ENCODE measurements at places on chromosomes 4 and X. TPM values are rescaled to one million over a fixed set of nuclear protein-coding genes. Genes with fewer than 3 reads are reported as not detected.

The SOWAHD gene
- 0.51 TPM for total RNA-seq

DNA sequence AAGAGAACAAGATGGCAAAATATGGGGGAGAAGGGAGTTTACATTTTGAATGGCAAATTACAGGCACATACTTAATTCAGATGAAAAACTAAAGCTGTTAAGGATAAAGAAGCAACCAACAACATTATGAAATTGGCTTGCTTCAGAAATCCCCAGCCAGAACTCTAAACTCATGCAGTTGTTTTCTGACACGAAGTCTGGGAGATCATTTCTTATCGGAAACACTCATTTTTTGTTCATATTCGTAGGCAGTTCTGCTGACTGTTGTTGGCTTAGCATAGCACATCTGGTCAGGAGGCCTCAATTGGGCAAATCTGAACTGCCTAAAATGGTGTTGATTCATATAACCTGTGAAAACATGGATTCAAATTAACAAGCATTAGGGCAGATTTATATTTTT is 33.0 kb upstream of the ARHGAP6 start:
- no peak for DNase-seq

DNA sequence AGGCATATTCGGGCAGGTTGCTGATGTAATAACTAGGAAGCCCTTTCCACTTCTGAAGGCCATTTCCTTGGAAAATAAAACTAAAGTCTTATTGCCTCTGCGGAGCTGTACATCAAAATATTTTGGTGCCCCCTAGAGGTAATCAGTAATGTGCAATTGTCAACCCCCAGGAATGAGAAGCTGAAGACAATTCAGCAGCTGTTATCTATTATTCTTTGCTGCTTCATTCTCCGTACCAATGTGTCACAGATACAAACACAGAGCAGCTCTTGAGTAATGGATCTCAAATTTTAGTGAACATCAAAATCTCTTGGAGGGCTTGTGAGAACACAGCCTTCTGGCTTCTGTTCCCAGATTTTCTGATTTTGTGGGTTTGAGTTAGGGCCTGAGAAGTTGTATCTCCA is 3.5 kb upstream of the SLIT2 start:
- DNase-seq, result peak; percentile 66

- DNase-seq, result no peak
These were observed 44.6 kb upstream of the KLHL34 start for GRCh38 chrX:21702725-21703124.

DNA sequence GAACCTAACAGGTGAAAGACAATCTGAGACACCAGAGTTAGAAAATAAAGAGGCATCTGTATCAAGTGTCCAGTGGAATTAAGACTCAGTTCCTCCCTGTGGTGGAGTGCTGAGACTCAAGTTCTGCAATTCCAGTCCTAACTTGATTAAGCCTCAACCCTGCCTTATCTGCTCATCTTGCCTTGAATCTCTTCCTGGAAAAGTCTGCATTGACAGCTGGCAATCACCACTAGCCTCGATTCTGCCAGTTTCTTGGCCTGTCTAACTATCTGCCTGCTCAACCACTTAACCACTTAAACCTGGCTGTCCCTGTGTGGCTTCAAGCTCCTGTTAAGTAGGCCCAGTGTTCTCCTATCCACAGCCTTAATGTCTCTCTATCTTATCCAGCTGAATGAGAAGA is 22.4 kb upstream of the NEIL3 start:
- DNase-seq, result no peak
